ENCODE measurements at places on chromosomes 7 and 10.

- peak; percentile 20 for DNase-seq
Measured at GRCh38 chr7:1668396-1669063, 1.5 kb upstream of the ELFN1 start.

DNA sequence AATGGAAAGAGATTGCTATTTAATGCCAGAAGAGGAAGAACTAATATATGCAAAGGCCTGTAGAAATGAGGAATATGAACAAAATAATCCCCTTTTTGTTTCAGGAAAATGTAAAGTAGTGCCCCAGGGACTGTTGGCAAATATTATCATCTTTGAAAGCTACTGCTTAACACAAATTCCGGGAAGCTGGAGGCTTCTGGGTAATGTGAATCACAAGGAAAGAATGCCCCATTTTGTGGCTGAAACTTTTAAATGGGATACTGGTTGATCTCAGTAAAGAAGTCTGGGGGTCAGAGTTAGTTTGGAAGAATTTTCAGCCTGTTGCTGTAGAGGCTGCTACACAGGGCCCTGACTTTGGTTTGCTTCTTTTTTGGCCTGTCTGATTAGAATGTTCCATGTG is 141.0 kb downstream of the PTEN start:
- no peak for DNase-seq

DNA sequence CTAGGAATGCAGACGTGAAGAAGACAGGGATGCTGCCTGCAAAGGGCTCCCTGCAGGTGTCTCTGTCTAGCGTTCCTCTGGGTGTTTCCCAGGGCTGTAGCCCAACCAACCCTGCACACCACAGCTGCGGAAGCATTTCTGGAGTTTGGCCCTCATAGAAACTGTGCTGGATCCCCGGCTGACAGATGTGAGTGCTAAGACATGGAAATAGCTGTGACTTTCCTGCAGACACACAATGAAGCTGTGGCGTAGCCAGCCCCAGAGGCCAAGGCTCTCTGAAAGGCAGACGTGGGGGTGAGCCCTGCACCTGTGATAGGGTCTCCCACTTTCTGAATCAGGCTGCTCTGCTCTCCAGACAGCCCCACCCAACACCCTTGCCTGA is 44.8 kb downstream of the ADCYAP1R1 start:
- DNase-seq = no peak

DNA sequence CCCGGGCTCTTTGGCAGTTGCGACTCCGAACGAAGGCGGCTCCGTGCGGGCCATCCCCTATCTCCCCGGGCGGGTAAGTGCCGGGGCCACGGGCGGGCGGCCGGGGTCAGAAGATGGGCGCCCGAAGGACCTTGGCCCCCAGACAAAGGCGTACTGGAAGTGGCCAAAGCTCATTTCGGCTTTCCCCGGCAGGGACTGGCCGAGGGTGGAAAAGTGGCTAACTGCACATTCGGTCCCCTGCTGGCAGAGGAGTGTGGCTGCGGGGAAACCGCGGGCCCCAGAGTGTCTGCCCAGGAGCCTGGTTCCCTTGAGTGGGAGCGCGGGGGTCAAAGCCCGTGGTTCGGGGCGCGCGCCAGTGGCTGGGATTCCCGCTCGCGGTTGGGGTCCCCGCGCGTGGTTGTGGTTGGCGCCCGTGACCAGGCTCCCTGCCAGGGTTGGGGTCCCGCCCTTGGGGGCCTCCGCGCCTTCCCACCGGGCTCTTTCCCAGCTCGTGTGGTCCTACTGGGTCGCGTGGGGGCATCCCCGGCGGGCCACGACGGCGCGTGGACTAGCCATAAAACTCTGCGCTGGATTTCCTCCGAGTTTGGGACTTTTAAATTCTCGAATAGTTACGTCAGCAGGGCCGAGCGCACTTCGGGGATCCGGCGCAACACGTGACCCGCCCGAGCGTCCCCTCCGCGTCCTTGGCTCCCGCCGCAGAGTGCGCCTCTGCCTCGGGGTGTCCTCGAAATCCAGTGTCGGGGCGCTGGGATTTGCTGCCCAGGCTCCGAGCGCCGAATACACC is 124.4 kb downstream of the TACC2 start:
- DNase-seq = peak; percentile 33

DNA sequence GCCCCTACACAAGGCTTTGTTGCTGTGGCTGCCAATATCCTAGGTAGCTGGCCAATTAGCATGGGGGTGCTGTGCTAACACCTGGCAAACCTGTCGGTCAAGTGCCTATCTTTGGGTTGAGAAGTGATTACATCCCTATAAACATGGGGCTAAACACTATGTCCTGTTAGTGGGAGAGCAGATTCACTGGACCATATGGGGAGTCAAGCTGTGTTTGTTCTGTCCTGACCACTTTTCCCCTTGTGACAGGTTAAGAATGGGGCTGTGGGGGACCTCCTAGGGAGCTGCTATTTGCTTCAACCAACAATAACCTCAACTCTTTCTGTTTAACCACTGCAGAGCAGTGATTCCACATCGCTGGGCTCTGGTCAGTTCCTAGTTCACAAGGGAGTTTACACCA is 151.5 kb upstream of the AOAH start:
- no peak for DNase-seq

GRCh38 chr7:127876393-127876792 is 154.8 kb downstream of the LRRC4 start:
- no peak for DNase-seq

- no peak for DNase-seq
Measured at GRCh38 chr7:28771906-28772622, 186.1 kb downstream of the TRIL start.

DNA sequence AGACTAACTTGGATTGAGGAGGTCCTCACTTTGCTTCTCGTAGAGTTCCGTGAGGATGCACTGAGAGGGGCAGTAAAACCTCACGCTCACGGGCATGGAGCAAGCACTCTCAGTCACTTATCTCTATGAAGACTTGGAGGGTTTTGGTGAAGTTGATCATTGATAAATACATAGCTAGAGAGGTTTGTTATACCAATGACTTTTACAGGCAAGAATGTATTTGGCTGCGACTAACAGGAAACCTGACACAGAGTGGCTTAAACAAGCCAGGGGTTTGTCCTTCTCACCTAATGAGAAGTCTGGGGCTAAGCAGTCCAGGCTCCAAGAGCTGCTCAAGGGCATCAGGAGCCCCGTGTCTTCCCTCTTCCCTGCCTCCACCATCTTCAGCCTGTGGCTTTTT is 6.1 kb downstream of the BICC1 start:
- no peak for DNase-seq

DNA sequence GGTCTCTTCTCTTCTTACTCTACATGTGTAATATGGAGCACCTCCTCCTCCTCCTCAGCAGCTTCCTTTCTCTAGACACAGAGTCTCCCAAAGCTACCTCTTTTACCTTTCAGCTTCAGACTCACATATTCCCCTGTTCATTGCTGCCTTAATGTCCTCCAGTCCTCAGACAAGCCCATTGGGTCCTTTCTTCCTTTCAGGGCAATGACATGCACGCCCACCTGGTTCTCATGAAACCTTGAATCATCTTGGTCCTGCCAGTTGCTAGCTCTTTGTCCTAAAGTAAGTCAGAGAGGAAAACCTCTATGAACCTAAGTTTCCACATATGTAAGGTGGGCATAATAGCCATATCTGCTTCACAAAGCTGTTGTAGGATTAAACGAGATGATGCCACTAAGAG is 227.0 kb downstream of the RPS24 start:
- no peak for DNase-seq

- no peak for DNase-seq
Measured at GRCh38 chr7:149564340-149565095, 66.9 kb upstream of the ZNF746 start.

- no peak for DNase-seq
Measured at GRCh38 chr7:107860279-107860961, 30.6 kb upstream of the DLD start.

DNA sequence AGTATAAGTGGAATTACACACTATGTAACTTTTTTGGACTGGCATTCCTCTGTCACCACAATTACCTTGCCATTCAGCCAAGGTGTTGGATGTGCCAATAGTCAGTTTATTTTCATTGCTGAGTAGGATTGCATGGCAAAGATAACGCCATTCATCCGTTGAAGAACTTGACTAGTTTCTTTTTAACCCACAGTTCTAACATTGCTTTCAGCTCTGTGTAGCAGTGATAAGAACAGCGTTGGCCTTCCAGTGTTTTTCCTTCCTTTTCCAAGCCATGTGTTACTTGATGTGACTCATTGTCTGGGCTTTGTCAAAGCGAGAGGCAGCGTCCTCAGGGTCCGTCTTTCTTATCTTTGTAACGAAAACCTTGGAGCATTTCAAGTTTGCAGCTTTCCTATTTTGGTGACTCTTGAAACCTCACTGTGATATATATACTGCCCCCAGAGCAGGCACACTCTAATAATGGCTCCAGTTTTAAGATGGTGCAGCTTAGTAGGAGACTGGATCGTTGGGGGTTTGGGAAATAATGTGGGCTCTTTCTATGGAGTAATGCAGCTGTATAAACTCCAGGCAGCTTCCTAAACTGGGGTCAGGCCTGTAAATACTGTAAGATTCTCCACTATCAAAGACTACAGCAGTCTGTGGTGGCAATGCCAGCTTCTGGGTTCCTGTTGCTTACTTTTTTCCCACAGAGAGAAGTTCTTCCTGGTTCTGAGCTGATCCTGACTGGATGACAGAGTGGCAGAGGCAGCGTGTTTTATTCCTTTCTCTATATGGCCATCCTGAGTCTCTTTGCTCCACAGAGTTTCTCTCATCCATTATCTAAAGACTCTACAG is 41.7 kb downstream of the AKR1E2 start:
- no peak for DNase-seq

DNA sequence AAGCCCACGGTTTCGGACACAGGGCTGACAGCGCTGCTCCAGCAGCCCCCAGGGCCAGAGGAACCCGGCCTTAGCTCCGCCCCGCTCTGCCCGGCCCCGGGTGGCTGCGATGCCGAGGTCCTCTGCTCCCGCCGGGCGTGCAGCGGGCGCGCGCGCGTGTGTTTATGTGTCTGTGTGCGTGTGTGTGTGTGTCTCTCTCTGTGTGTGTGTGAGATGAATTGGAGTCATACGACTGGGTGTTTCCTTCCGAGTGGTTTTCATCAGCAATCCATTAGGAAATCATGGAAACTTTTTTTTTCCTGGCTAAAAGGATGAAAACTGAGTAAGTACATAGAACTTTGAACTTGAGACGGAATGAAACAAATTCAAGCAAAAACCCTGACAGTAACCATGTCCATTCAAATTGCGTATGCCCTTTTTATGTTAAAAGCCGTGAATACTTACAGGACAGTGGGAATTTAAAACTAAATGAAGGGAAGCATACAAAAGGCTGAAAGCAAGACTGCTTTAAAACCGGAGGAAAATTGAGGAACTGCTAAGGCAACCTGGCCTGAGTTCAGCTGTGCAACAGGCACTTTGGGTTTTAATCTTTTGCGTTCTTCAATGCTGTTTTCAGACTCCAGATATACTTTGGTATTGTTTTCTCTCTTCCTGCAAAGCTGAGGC is at the start of gene CPED1:
Gene CPED1, plus strand, starts transcription at position 121 of the 666 bp plus-strand sequence. CDS start 911 bp downstream, outside the sequence.
- no peak for DNase-seq

DNA sequence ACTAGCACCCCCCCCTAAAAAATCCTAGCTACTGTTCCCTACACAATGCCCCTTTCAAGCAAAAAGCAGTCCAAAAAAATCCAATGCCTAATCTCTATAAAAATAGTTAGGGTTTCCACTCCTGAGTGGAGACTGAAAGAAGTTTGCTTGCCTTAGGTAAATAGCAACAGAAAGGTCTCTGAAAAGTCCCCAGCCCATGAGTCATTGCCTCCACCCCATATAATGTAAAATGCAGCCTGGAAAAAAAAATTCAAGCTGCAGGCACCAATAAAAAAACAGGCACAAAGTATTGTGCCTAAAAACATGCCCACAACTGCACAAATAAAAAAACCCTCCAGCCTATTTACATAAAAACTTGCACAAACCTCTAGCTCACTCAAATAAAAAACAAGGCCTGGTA is 47.5 kb downstream of the ZNF680 start:
- DNase-seq = no peak

All from SW 1271 (cell line).